ENCODE measurements at places on chromosomes 12 and 14.

DNA sequence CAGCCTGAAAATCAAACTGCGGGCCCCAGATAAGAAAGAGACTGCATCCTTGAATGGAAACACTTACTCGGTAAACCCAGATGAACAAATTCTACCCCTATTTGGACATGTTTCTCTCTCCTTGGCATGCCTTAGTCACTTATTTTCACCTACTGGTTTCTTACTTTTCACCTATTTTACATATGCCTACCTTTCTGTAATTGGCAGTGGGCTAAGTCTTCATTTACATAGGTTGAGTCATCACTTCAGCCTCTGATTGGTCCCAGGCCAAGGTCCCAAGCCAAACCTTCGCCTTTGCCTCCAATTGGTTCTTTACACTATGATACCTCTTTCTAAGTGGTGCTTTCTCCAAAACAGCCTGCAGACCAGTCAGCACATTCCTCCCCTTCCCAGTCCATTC lies 111.3 kb downstream of the DYRK2 start:
- no peak for DNase-seq

GRCh38 chr14:34776611-34777010 lies 62.2 kb upstream of the CFL2 start:
- DNase-seq = no peak

GRCh38 chr12:97259098-97259497 lies 203.5 kb upstream of the RMST start:
- no peak for DNase-seq

GRCh38 chr12:82705774-82706173 lies 19.1 kb downstream of the TMTC2 start:
- no peak for DNase-seq

- DNase-seq = no peak
Measured at GRCh38 chr12:69684466-69684865, 14.6 kb downstream of the BEST3 start.

DNA sequence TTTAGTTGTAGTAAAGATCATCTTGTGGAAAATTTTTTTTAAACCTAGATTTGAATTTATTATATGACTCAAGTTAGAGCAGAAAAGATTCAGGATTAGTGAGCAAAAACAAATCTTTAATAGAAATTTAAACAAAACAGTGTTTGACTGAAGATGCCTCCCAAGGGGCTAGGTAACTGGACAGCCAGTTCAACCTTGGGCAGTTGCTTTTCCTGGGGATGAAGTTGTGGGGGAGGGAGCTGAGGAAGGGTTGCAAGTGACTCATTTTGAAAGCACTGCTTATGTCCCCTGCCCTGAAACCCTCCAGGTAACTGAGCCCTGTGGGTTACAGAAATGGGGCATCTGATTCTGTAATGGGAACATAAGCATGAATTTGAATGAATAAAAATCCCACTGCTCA lies 13.1 kb downstream of the CFAP54 start:
- no peak for DNase-seq

- DNase-seq = peak; percentile 21
Measured at GRCh38 chr14:55129086-55129427, at the start of gene LGALS3. Gene LGALS3, plus strand, starts transcription at chr14:55129252. Its CDS starts 8,122 bp downstream, at chr14:55137374.

DNA sequence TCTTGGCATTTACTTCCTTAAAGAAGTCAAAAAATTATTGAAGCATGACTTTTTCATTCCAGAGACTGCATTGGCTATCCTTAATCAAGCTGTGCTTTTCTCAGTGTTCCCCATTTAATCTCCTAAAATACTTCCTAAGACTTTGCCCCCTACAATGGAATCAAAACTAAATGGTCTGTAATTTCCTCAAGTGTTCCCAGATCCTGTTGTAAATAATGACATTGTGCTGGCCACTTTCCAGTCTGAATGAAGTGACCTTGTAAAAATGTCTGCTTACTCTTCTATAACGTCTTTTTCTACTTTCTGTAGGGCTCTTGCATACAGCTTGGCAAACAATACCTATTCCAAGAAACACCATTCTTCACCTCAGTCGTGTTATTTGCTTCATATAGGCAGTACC lies 45.3 kb upstream of the MBIP start:
- no peak for DNase-seq

- DNase-seq = no peak
Measured at GRCh38 chr14:27410981-27411380, 813.1 kb upstream of the NOVA1 start.

DNA sequence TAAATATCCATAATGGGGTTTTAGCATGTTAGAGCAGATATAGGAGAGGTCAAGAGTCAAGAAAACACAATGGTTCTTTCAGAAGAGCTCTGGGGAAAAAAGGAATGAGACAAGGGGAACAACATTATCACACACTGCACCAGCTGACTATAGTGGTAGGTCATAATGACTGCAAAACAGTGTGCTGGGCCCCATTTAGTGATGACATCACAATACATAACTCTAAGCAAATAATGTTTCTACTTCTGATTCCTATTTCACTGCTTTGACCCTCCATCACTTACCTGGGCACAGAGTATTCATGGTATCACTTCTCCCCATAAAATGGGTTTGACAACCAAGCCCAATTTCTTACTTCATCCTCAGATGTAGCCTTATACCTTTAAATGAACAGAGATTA lies 62.1 kb downstream of the GARIN6 start:
- DNase-seq = no peak

DNA sequence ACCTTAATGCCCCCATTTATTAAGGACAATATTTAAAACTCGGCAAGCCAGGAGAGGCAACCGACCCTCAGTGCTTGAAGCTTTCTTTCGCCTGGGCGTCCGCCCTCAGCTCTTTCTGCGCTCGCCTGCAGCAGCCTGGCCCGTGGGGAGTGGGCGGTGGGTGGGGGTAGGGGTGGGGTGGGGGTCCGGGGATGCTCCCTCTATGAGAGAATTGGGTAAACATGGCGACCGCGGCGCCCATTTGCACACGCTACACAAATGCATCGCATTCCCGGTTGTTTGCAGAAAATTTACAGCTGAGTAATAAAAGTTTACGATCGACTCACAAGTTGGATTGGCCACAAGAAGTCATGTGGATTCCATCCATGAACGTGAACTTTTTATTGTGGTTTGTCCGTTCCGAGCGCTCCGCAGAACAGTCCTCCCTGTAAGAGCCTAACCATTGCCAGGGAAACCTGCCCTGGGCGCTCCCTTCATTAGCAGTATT lies 7.7 kb downstream of the HOXC8 start:
- DNase-seq = no peak

GRCh38 chr12:124795081-124795948 lies 68.3 kb downstream of the SCARB1 start:
- DNase-seq = no peak

DNA sequence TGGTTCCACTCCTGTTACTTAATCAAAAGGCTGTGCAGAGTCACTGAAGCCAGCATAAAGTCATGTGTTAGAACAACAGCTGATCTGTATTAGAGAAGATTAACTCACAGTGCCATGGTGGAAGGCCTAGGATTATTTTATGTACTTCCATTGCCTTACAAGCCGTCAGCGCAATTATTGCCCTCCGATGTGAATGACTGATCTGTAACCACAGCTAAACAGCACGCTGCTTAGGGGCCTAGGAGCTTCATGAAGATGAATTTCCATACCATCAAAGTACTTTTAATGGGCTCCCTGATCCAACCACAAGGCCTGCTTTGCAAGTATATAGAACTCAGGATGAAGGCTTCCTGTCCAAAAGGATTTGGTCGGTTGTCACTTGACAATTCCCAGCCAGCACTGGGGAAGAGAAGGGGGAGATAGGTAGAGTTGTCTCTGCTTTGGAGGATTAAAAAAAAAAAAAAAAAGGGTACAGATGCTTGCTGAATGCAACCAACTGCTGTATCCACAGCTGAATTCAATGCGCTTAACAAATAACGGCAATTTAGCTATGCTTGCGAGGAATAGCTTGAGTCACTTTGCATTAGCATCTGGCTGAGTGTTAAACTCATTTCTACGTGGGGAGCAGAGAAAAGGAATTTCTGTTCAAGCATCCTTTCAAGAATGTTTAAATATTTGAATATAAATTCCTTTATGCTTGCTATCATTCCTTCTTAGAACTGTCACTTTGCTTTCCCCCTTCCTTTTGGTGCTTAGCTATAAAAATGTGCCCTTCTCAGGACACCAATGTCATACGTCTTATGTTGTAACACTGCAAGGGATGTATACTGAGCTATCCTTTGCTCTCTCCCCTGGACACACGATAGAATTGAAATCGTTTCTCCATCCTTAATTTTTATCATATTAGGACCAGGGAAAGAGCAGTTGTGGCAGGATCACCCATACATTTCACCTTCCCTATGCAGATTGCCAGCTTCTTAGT lies 387.8 kb downstream of the SOX5 start:
- no peak for DNase-seq

GRCh38 chr12:11624116-11624515 lies 25.4 kb upstream of the ETV6 start:
- DNase-seq = no peak

- no peak for DNase-seq
Measured at GRCh38 chr14:23125933-23126524, 7.0 kb upstream of the CEBPE start.

- DNase-seq = no peak
Measured at GRCh38 chr14:35366056-35366451, 38.5 kb downstream of the NFKBIA start.

DNA sequence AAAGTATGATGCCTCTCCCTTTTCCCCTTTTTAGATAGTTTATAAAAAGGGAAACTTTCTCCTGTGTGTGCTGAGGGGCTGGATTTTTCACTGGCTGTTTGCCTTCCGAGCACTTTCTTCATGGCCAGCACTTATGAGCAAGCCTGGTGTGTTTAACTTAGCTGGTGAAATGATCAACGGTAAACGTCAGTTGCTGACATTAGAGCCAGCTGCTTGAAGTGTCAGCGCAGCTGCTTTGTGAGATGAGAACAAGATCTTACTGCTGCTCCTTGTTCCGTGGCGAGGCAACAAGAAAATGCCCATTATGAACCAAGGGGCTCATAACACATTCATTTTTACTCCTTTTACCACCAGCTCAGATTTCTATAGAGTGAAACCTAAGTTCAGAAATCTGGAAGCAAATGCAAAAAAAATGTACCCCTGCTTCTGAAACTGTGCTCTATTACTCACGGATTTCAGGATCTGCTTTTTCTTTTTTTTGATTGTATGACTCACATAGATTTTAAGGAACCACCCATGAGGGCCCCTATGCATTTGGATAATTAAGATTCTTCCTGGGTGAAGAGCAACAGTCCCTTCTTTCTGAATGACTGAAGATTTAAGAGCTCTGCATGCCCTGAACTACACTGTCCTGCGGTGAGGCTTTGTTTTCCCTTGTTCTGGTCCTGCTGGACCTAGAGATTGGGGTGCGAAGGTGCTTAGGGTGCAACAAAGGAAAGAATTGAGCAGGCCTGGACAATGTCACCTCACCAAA lies 74.3 kb upstream of the CPM start:
- no peak for DNase-seq

GRCh38 chr12:113782873-113783272 lies 183.3 kb downstream of the RBM19 start:
- DNase-seq = no peak

Data from stimulated activated CD4-positive, alpha-beta T cell treated with anti-CD3 and anti-CD28 coated beads, TNF-alpha, amount 100 ng/mL, for 4 hours (primary cell).